ENCODE measurements at places on chromosomes 4 and X.
A peak's percentile ranks its signal among the peaks of the same experiment; 100 is the strongest.

DNA sequence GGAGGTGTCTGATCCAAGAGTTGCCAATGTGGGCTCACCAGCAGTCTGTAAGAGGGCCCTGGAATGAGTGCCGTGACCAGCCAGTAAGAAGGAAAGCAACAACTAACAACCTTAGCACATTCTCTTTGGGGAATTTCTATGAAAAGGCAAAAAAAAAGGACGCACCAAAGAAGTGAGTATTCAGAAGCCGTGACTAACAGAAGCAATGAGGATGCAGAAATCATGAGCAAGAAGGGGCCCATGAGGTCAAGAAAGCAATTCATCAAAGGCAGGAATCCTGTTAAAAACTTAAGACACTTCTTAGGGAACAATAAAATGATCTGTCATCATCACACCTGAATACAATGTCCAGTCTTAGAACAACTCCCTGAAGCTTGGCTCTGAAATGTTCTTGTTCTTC lies 260.5 kb downstream of the RAPGEF2 start:
- no peak for DNase-seq

- no peak for DNase-seq
Measured at GRCh38 chrX:111165902-111166301, 69.9 kb downstream of the PAK3 start.

GRCh38 chr4:155712846-155713245 lies 46.0 kb upstream of the GUCY1B1 start:
- no peak for DNase-seq

- no peak for DNase-seq
Measured at GRCh38 chrX:9267415-9267814, 197.4 kb upstream of the TBL1X start.

GRCh38 chrX:85379174-85379907 lies at the start of gene POF1B:
Gene POF1B (minus strand): TSS chrX:85379665. CDS start chrX:85379454, 211 bp downstream.
- no peak for DNase-seq

DNA sequence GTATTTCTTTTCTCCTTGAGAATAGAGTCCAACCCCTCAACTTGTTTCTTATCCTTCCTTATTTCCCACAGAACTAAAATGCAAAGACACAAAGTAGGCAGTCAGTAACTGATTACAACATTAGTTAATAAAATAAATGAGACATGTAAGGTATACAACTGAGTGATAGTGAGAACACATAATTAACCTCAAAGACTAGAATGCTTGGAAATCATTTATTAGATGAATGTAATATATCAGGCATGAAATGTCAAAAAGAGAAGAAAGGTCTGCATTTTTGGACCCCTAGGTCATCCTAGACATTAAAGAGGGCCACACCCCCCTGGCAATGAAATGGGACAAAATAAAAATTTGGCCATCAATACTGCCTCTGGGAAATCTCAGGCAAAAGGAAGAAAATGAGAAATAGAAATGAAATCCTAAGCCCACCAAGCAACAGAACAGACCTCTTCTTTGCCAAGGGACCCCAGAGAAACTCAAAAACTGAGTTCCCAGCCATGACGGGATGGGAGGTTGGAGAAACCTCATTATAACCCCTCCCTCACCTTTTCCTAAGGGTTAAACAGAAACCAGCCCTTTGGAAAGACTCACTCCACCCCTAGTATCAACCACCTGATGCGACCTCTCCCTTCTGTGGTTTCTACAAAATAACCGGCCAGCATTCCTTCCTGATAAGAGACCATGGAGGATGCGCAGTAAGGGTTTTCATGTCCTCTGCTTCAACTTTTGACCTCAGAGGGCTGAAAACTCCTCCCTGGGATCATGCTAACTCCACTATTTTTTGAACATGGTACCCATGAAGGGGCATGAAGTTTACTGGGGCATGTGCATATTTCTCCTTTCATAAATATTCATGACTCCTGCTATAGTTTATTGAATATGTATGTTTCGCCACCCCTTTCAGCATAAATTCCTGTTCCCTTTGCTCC lies 90.0 kb upstream of the EXOC1L start:
- DNase-seq: no peak

DNA sequence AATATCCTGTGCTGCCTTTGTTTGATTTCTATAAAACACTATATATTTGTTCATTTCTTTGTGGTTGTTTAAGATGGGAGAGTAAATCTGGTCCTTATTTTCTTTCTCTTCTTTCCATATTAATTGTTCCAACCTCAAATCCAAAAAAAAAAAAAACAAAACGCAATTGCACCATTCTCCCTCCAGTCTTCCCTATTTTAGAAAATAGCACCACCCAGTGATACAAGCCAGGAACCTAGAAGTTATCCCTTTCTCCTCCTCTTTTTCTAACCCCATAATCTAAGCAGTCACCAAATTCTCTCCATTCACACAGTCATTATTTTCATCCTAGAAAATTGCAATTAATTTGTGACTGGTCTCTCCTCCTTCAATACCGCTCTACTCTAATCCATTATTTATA lies 107.8 kb downstream of the GABRA3 start:
- DNase-seq: no peak

- DNase-seq: no peak
Measured at GRCh38 chr4:137200322-137200721, 332.0 kb downstream of the PCDH18 start.

DNA sequence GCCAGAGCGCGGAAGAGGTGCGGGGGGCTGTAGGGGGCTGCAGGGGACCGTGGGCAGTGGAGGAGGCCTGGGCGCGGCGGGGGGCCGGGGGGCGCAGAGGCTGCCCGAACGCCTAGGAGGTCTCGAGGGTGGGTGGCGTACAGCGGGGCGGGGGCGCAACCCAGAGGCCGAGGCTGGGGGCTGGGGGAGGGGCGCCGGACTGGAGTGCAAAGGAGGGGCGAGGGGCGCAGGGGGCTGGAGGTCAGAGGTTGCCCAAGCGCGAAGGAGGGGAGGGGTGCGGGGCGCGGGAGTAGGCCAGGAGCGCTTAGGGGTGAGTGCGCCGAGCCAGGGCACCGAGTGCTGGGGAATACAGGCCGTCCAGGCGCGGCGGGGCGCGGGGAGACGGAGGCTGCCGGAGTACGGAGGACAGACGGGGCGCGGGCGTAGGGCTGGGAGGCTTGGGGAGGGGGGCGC lies 255 bp downstream of the GYG2 start:
- no peak for DNase-seq

- no peak for DNase-seq
Measured at GRCh38 chr4:121155893-121156292, 8.2 kb downstream of the TNIP3 start.

GRCh38 chr4:155667568-155668511 lies 1.2 kb downstream of the GUCY1A1 start:
- DNase-seq: peak; percentile 33

DNA sequence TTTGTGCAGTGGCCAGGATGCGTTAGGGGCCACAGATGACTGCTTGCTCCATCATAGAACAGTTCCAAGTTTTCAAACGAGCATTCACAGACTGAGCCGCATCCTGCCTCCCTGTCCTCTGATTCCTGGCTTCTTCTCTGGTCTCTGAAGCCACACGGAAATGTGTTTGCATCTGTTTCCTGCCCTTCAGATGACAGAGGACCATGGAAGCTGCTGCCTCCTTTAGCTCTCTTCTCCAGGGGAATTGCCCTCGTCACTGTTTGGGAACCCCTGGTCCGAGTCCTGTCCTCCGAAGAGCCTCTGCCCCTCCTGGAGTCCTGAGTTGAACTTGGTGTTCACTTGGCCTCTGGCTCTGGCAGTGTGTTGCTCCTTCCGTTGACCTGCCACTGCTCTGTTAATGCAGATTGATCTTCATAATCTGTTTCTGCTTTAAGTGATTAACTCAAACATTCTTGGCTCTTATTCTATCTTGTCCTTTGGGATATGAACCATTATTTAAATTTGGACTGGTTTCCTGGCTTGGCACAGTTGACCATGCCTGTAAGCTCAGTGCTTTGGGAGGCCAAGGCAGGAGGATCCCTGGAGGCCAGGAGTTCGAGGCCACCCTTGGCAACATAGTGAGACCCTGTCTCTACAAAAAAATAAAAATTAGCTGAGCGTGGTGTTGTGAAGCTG lies 96.0 kb downstream of the PTTG2 start:
- no peak for DNase-seq

DNA sequence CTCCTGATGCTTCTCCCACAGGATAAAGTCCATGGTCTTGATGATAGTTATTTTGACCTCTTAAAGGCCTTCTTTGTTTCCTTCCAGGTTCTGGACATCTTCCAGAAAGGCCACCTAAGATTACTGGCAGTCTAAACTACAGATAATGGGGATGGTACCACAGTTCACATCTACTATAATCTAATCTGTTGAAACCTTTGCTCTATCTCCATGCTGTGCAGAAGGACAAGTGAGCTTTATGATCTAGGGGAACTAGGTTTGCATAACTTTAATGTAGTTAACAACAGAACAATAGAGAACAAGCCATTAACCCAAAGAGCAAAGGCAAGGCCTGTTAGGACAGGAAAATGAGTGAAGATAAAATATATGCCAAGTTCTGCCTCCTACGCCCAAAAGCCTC lies 103.9 kb upstream of the KLHL13 start:
- DNase-seq: no peak

GRCh38 chrX:130555341-130555740 lies 153.6 kb downstream of the RBMX2 start:
- no peak for DNase-seq

DNA sequence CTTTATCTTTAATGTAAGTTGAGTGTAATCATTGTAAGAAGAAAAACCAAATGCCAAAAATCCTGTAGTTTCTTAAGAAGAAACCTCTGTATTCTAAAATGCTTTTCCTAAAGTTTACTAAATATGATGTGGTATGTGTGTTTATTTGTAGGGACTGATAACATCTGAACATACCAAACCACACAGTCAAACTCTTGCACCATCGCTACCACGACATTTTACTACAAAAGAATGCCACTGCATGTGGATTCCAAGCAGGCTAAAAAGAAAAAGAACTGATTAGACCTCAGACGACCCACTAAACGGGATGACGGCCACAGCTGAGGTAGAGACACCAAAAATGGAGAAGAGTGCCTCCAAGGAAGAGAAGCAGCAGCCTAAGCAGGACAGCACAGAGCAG lies 46.1 kb downstream of the LAS1L start:
- no peak for DNase-seq

- DNase-seq: no peak
Measured at GRCh38 chr4:113873508-113873907, 105.9 kb downstream of the ARSJ start.

DNA sequence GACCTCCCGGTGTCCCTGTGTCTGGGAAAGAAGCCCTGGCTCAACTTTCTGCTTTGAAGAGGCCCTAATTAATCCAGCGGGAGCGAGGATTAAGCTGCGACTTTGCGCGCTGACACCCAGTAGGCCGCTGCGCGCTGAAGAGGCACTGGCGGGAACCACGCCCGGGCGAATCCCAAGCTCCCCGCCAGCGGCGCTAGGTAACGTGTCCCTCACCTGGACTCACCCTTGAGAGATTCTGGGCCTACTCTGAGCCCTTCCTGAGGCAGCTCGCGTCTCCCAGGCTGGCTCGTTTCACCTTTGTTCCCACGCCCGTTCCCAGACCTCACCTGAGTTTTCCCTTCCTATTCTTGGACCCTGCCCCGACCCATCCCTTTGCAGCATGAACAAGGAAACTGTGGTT lies 616 bp upstream of the KLHL34 start:
- DNase-seq: no peak

- DNase-seq: no peak
Measured at GRCh38 chr4:73871511-73872310, 2.5 kb downstream of the CXCL1 start.
